ENCODE measurements at places on chromosomes 1 and 21. TPM values are rescaled to one million over a fixed set of nuclear protein-coding genes. Genes with fewer than 3 reads are reported as not detected.

Gene HRNR
- not detected for total RNA-seq

Gene EFNA1
- total RNA-seq = 28.0 TPM

Gene CD84
- not detected for total RNA-seq

Gene NGF
- total RNA-seq = not detected

Gene ELAVL4
- total RNA-seq = 0.17 TPM

Gene ST6GALNAC3
- 11.4 TPM for total RNA-seq

Gene GREM2
- 0.66 TPM for total RNA-seq

Gene FCGR2B
- not detected for total RNA-seq

Gene RGS18
- 11.9 TPM for total RNA-seq

Gene SAMD11
- 39.7 TPM for total RNA-seq

Gene USH2A
- total RNA-seq = 0.04 TPM

Gene LCE3E
- not detected for total RNA-seq

Gene PEAR1
- not detected for total RNA-seq

Gene WNT9A
- total RNA-seq = 0.37 TPM

Gene GPR37L1
- 0.02 TPM for total RNA-seq

Gene CD1E
- not detected for total RNA-seq

Gene HSD3B2
- total RNA-seq = not detected

Gene AIDA
- 20.1 TPM for total RNA-seq

Gene SHISA4
- total RNA-seq = 56.1 TPM

Gene OR6K3
- not detected for total RNA-seq

Gene RPTN
- total RNA-seq = not detected

Gene KCNT2
- total RNA-seq = 0.18 TPM

Gene CCDC18
- total RNA-seq = 2.3 TPM

Gene KCNJ10
- total RNA-seq = not detected

Gene DCDC2B
- total RNA-seq = not detected

Gene CCDC181
- 1.1 TPM for total RNA-seq

Gene HPCAL4
- total RNA-seq = 0.74 TPM

Gene SHE
- not detected for total RNA-seq

Gene IGSF9
- total RNA-seq = 0.47 TPM

All from H4 (cell line).